Cardiac septum (tissue), 1 donor: ENCODE measurements at places on chromosomes 11 and 22. TPM values are rescaled to one million over a fixed set of nuclear protein-coding genes. Genes with fewer than 3 reads are reported as not detected.

ANO5 gene
- 58.4 TPM for total RNA-seq

MS4A6E gene
- not detected for total RNA-seq

OPCML gene
- total RNA-seq, result 0.27 TPM

RFPL2 gene
- not detected for total RNA-seq

GRCh38 chr22:44574057-44574639 lies 76.1 kb upstream of the RTL6 start:
- DNase-seq, result peak; percentile 73

GRCh38 chr11:79485694-79486093 lies 44.9 kb upstream of the TENM4 start:
- no peak for DNase-seq

- DNase-seq, result no peak
These were observed 5.0 kb upstream of the DGKZ start for GRCh38 chr11:46342239-46342638.

- no peak for DNase-seq
These were observed 121.6 kb downstream of the PAX6 start for GRCh38 chr11:31689559-31689958.

DNA sequence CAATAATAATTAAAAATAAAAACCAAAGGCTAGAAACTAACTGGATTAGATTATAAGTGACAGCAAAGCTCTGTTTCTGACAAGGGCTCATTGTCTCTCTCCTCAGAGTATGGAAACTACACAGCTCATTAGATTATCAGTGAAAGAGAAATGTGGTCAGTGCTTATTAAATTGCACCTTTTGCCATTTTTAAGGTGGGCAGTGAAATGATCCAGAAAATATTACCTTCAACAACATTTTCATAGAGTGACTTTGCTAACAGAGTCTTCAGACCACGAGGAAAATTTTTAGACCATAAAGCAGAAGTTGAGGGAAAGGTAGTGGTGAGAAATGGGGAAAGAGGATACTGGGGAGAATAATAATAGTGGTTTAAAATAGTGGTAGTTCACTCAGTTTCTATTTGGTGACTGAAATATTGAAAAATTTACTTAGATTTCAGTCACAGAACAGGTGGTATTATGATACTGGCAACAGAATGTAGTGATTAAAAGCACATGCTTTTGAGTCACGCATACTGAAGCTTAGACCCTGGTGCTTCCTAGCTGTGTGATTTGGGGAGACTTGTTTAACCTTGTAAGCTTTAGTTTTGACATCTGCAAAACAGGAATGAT lies 684.0 kb upstream of the CCDC90B start:
- DNase-seq, result no peak
